Liver (tissue), 10 donors: ENCODE measurements at places on chromosomes 5 and 9. TPM values are rescaled to one million over a fixed set of nuclear protein-coding genes. Genes with fewer than 3 reads are reported as not detected.

Gene ZNF366
- 0.75 TPM for total RNA-seq

Gene MPDZ
- 71.2 TPM for total RNA-seq

Gene MARCHF11
- total RNA-seq, result 0.05 TPM

GRCh38 chr5:56169949-56170348 lies 63.2 kb downstream of the ANKRD55 start:
- H3K27me3 ChIP-seq, result no peaks in the 10 kb centered on the region
- no peak for DNase-seq
- H3K36me3 ChIP-seq, result no peaks in the 10 kb centered on the region
- no peaks in the 10 kb centered on the region for H3K4me1 ChIP-seq
- H3K27ac ChIP-seq, result no peak overlapping the region

DNA sequence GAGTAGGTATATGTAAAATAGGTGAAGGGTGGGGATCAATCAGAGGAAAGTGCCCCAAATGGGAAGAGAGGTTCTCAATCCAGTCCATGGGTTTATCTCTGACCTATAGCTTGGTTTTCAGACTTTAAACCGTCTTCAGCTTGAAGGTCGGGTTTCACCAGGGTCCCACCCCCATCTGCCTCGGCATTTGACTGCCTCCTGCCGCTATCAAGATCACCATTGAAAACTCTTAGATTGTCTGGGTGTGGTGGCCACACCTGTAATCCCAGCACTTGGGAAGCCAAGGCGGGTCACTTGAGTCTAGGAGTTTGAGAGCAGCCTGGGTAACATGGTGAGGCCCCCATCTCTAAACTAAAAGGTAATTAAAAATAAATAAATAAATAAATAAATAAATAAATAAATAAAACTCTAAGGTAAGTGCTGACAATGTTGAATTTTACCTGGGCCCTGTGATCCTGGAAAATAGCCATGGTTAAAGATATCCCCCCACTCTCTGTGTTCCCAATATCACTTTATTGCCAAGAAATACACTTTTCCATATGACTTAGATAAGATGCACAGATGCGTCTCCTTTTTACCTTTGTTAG lies 48.8 kb downstream of the TARS1 start:
- H3K27me3 ChIP-seq, result no peaks in the 10 kb centered on the region
- no peaks in the 10 kb centered on the region for H3K4me1 ChIP-seq
- no peak overlapping the region for H3K27ac ChIP-seq

Gene AMBP
- total RNA-seq, result 3,808 TPM

- H3K27ac ChIP-seq, result no peak overlapping the region
- DNase-seq, result no peak
- no peaks in the 10 kb centered on the region for H3K36me3 ChIP-seq
- no peaks in the 10 kb centered on the region for H3K27me3 ChIP-seq
These were observed 90.5 kb upstream of the AGXT2 start for GRCh38 chr5:35138232-35138631.

- H3K27me3 ChIP-seq, result no peaks in the 10 kb centered on the region
- no peaks in the 10 kb centered on the region for H3K4me1 ChIP-seq
- no peak for DNase-seq
- no peak overlapping the region for H3K4me3 ChIP-seq
- H3K36me3 ChIP-seq, result peaks cover 2% of the 10 kb centered on the region
These were observed 31.8 kb upstream of the NANS start for GRCh38 chr9:98024702-98025101.

- H3K27ac ChIP-seq, result no peak overlapping the region
- H3K4me3 ChIP-seq, result no peak overlapping the region
- DNase-seq, result no peak
- no peaks in the 10 kb centered on the region for H3K4me1 ChIP-seq
These were observed 156.5 kb downstream of the PJA2 start for GRCh38 chr5:109253262-109253661.

Gene SEMA4D
- total RNA-seq, result 12.0 TPM

- H3K4me1 ChIP-seq, result no peaks in the 10 kb centered on the region
- no peaks in the 10 kb centered on the region for H3K36me3 ChIP-seq
- DNase-seq, result no peak
- H3K27me3 ChIP-seq, result no peaks in the 10 kb centered on the region
- H3K27ac ChIP-seq, result no peak overlapping the region
- H3K4me3 ChIP-seq, result no peak overlapping the region
These were observed 161.5 kb downstream of the CARTPT start for GRCh38 chr5:71880536-71880935.

Gene PRSS3
- 0.25 TPM for total RNA-seq

Gene TICAM2
- 0.59 TPM for total RNA-seq

GRCh38 chr9:20403346-20403745 lies 219.0 kb downstream of the MLLT3 start:
- H3K4me1 ChIP-seq, result no peaks in the 10 kb centered on the region
- no peak overlapping the region for H3K27ac ChIP-seq
- no peak for DNase-seq
- H3K36me3 ChIP-seq, result no peaks in the 10 kb centered on the region
- no peak overlapping the region for H3K4me3 ChIP-seq
- no peaks in the 10 kb centered on the region for H3K27me3 ChIP-seq

- no peak for DNase-seq
- H3K27me3 ChIP-seq, result no peaks in the 10 kb centered on the region
- H3K36me3 ChIP-seq, result no peaks in the 10 kb centered on the region
These were observed 38.5 kb upstream of the SLC44A1 start for GRCh38 chr9:105205787-105206495.

Gene MTRR
- total RNA-seq, result 49.7 TPM

DNA sequence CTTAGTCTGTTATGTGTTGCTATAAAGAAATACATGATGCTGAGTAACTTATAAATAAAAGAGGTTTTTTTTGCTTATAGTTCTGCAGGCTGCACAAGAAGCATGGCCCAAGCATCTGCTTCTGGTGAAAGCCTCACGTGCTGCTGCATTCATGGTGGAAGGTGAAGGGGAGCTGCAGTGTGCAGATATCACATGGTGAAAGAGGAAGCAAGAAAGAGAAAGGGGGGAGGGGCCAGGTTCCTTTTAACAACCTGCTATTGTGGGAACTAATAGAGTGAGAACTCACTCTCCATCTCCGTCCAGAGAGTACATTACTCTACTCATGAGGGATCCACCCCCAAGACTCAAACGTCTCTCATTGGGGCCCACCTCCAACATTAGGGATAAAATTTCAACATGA lies 12.5 kb upstream of the PARP8 start:
- no peaks in the 10 kb centered on the region for H3K27me3 ChIP-seq
- H3K4me3 ChIP-seq, result no peak overlapping the region
- no peak overlapping the region for H3K27ac ChIP-seq
- H3K36me3 ChIP-seq, result no peaks in the 10 kb centered on the region
- DNase-seq, result no peak

GRCh38 chr9:121711281-121711680 lies 59.8 kb downstream of the DAB2IP start:
- no peaks in the 10 kb centered on the region for H3K27me3 ChIP-seq
- no peaks in the 10 kb centered on the region for H3K4me1 ChIP-seq
- no peak overlapping the region for H3K4me3 ChIP-seq
- H3K36me3 ChIP-seq, result no peaks in the 10 kb centered on the region

DNA sequence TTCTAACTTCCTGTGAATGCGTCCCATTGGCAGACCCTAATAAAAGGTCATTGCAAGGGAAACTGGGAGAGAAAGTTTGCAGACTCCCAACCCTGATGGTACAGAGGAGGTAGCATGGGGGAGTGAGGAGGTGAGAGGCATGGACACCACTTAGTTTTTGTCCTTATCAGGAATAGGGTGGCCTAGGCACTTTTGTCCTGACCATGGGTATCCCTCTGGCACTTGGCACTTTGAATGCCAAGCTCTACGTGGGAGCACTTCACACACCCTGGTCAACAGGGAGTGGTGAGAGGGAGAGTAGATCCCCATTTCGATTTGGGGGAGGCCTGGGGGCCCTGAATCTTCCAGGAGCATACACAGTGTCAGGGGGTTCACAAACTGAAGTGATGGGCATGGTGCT lies 75.6 kb upstream of the SH3PXD2B start:
- H3K36me3 ChIP-seq, result no peaks in the 10 kb centered on the region
- no peak overlapping the region for H3K4me3 ChIP-seq
- H3K27ac ChIP-seq, result no peak overlapping the region
- H3K27me3 ChIP-seq, result no peaks in the 10 kb centered on the region
- DNase-seq, result no peak

- H3K4me3 ChIP-seq, result no peak overlapping the region
- no peaks in the 10 kb centered on the region for H3K27me3 ChIP-seq
- H3K36me3 ChIP-seq, result no peaks in the 10 kb centered on the region
- no peaks in the 10 kb centered on the region for H3K4me1 ChIP-seq
- no peak overlapping the region for H3K27ac ChIP-seq
- no peak for DNase-seq
These were observed 34.1 kb upstream of the GDNF start for GRCh38 chr5:37873988-37874387.

DNA sequence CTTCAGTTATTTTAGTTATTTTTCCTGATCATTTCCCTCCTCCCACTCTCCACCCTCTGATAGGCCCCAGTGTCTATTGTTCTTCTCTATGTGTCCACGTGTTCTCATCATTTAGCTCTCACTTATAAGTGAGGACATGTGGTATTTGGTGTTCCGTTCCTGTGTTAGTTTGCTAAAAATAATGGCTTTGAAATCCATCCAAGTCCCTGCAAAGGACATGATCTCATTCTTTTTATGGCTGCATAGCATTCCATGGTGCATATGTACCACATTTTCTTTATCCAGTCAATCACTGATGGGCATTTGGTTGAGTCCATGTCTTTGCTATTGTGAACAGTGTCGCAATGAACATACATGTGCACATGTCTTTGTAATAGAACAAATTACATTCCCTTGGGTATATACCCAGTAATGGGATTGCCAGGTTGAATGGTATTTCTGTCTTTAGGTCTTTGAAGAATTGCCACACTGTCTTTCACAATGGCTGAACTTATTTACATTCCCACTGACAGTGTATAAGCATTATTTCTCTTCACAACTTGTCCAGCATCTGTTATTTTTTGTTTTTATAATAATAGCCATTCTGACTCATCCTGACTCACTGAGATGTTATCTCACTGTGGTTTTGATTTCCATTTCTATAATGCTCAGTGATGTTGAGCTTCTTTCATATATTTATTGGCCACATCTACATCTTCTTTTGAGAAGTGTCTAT lies 17.2 kb upstream of the DIRAS2 start:
- H3K4me3 ChIP-seq, result no peak overlapping the region
- H3K27me3 ChIP-seq, result peaks cover 3% of the 10 kb centered on the region
- no peak for DNase-seq
- H3K27ac ChIP-seq, result no peak overlapping the region
- H3K36me3 ChIP-seq, result no peaks in the 10 kb centered on the region

Gene HAVCR1
- total RNA-seq, result 2.8 TPM

DNA sequence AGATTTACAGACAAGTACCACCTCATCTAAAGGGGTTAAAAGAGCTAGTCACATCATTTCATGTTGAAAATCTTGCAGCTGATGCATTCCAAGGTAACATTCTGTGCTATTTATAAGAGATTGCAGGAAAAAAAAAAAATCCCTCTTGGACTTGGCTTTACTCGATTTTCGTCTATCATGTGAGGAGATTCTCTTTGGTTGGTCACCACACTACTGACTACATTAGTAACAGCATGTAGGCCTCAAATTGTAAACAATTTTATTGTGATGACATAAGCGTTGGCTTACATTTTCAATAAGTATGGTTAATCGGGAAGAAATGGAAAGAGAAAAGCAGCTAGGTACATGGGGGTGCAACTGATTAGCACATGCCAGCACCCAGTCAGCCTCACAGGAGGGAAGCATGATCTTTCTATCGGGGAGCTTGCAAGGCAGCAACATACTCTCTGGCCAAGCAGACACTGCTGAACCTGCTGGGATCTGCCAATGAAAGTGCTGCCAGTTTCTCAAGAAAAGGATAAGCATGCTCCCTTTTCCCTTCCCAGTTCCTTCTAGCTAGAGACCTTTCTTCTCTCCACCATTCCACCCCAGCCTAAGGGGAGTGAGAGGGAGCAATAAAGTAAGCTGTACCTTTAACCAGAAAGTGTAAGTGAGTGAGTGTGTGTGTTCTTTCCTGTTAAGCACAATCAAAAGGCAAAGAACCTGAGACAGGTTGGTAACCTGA lies 7.5 kb downstream of the NREP start:
- H3K4me1 ChIP-seq, result peaks cover 12% of the 10 kb centered on the region
- no peak overlapping the region for H3K4me3 ChIP-seq
- DNase-seq, result no peak
- no peaks in the 10 kb centered on the region for H3K27me3 ChIP-seq

DNA sequence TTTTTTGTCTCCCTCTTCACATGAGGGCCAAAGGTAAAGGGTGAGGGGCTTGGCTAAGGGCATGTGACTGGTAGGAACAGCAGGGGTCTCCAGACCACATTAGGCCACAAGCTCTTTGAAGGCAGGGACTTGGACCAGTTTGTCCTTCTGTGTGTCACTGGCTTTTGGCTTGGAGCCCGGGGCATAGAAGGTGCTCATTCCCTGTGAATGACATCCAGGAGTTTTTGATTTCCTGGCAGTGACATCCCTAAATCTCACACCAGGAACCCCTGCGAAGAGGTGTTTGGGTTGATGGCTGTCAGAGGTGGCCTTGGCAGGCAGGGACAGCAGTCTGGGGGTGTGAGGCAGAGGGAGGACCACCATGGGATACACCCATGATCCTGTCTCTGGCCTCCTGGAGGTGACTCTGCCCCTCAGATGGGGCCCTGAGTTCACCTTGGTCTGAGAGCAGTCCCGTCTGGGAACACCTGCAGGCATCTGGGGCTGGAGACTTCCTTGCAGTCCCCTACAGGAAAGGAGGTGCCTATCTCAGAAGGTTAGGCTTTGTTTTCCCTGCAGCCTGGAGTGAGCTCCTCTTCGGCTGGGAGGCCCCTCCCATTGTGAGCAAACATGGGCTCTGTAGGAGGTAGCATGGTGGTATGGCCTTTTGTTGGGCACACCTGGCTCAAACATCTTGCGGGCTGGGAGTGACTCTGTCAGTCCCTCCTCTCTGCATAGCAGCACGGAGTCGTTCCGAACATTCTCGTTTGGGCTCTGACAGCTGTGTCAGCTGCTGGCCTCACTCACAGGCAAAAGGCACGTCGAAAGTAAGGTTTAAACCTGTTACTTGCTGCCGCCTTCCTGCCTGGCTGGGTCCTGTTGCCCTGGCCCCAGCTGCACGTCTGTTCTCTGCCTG lies 38.6 kb upstream of the PITX1 start:
- no peaks in the 10 kb centered on the region for H3K36me3 ChIP-seq
- no peaks in the 10 kb centered on the region for H3K27me3 ChIP-seq
- no peak overlapping the region for H3K27ac ChIP-seq
- no peak for DNase-seq
- no peaks in the 10 kb centered on the region for H3K4me1 ChIP-seq

Gene LVRN
- total RNA-seq, result 0.17 TPM

Gene FBXW11
- 37.5 TPM for total RNA-seq

DNA sequence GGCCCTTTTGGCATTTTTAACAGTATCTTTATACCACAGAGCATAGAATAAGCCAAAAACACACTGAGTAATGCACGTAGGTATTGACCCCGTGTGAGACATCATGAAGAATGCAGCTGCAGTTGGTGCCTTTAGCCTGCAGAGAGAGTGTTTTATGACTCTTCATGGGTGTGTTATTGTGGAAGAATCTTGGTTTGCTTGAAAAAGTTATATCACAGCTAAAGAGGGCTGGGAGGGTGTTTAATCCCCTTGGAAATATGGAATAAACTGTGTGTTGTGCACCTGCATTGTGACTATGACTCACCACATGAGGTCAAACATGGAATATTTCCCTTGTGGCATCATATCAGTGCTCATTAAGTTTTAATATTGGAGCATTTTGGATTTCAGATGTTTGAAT lies 458.7 kb downstream of the CDH9 start:
- no peaks in the 10 kb centered on the region for H3K4me1 ChIP-seq
- H3K27me3 ChIP-seq, result no peaks in the 10 kb centered on the region
- H3K4me3 ChIP-seq, result no peak overlapping the region
- H3K36me3 ChIP-seq, result no peaks in the 10 kb centered on the region
- H3K27ac ChIP-seq, result no peak overlapping the region
- no peak for DNase-seq

Gene CD74
- 214 TPM for total RNA-seq
